ENCODE measurements at places on chromosomes 7 and 10. TPM values are rescaled to one million over a fixed set of nuclear protein-coding genes. Genes with fewer than 3 reads are reported as not detected.

CARD11 gene
- total RNA-seq: not detected

CTAGE6 gene
- not detected for total RNA-seq

PLXNA4 gene
- not detected for total RNA-seq

LIPF gene
- not detected for total RNA-seq

TMEM130 gene
- total RNA-seq: not detected

HSPA12A gene
- total RNA-seq: 0.92 TPM

NXPH1 gene
- not detected for total RNA-seq

PRSS37 gene
- not detected for total RNA-seq

VAX1 gene
- not detected for total RNA-seq

TRUB1 gene
- total RNA-seq: 16.8 TPM

ARHGEF35 gene
- total RNA-seq: 12.7 TPM

SLC29A3 gene
- total RNA-seq: 4.4 TPM

UPK3B gene
- total RNA-seq: 96.8 TPM

CALCR gene
- total RNA-seq: not detected
